Esophagus mucosa (tissue), 1 donor: ENCODE measurements at places on chromosomes 6 and 20. TPM values are rescaled to one million over a fixed set of nuclear protein-coding genes. Genes with fewer than 3 reads are reported as not detected.

Gene MAFB
- 55.9 TPM for total RNA-seq

Gene MUC21
- total RNA-seq: 721 TPM

Gene TBC1D7
- 16.6 TPM for total RNA-seq

Gene CLPSL1
- not detected for total RNA-seq

Gene BHLHE23
- not detected for total RNA-seq

Gene TINAG
- not detected for total RNA-seq

Gene TEAD3
- 21.7 TPM for total RNA-seq

Gene IMPG1
- not detected for total RNA-seq

Gene ASIP
- total RNA-seq: not detected

Gene HCRTR2
- not detected for total RNA-seq

Gene BAG2
- 0.24 TPM for total RNA-seq

Gene CST4
- total RNA-seq: not detected

Gene EIF2S2
- total RNA-seq: 56.0 TPM

Gene ARFGEF3
- total RNA-seq: 1.2 TPM

Gene EEF1A2
- total RNA-seq: 0.76 TPM

Gene ELMO2
- total RNA-seq: 30.0 TPM

GRCh38 chr6:136092897-136093296, 157.2 kb downstream of the MTFR2 start:
- ATAC-seq: no peak

- peak; percentile 83 for ATAC-seq
These were observed at the start of gene HLA-DOB for GRCh38 chr6:32816746-32817204. Gene HLA-DOB, minus strand, starts transcription at chr6:32817002. Its CDS starts 51 bp downstream, at chr6:32816951.

- peak; percentile 27 for ATAC-seq
These were observed 9.1 kb upstream of the ZNFX1 start for GRCh38 chr20:49286689-49287551.

GRCh38 chr6:168785720-168786511, 344.9 kb downstream of the SMOC2 start:
- ATAC-seq: no peak

DNA sequence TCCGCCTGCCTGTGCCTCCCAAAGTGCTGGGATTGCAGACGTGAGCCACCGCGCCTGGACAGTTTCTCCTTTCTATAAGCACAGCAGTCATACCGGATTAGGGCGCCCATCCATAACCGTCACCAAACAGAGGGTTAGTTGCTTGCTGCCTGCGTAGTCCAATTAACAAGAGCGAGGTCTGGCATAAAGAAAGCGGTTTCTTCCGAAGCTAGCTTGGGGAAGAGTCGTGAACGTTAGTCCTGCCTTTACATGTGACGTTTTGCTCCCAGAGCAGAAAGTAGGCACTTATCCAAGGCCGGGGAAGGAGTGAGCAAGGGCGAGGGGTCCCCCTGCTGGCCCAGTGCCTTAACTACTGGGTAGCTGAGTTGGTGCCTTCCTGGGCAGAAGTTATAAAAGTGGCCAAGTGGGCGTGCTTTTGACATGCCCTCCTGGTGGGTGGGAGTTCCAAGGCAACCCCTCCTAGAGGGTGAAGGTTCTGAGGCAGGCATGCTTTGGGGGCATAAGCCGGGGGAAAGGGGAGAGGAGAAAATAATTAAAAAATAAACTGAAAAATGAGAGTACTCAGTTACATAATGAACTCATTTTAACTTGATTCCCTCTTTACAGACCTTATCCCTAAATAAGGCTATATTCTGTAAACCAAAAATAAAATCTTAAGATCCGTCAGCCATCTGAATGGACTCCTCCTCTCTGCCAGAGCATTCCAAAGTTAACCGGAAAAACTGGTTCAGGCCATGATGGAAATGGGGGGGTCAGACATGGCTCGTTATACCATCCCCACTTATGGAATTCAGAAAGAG, 88.0 kb downstream of the FAM217A start:
- peak; percentile 94 for ATAC-seq

DNA sequence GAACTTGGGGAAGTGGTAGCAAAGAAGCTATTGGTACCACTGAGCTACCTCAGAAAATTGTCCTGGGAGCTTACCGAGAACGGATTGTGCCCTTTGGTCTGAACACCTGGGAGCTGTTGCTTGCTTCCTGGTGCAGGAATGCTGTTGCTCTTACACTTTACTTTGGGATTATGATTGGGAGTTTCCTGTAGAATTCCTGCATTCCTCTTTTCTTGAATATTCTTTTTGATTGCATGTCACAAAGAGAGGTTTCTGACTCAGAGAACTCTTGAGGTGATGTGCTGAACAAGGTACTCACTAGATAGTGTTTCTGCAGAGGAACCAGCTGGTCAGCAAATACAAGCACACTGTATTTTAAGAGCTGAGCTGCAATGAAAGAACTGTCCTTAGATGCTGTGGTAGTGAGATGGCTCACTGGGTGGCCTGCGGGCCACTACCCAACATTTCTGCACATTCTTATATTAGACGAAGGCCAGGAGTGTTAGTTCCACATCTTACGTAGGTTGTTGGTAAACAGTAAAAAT, 35.0 kb downstream of the LRRC1 start:
- no peak for ATAC-seq

DNA sequence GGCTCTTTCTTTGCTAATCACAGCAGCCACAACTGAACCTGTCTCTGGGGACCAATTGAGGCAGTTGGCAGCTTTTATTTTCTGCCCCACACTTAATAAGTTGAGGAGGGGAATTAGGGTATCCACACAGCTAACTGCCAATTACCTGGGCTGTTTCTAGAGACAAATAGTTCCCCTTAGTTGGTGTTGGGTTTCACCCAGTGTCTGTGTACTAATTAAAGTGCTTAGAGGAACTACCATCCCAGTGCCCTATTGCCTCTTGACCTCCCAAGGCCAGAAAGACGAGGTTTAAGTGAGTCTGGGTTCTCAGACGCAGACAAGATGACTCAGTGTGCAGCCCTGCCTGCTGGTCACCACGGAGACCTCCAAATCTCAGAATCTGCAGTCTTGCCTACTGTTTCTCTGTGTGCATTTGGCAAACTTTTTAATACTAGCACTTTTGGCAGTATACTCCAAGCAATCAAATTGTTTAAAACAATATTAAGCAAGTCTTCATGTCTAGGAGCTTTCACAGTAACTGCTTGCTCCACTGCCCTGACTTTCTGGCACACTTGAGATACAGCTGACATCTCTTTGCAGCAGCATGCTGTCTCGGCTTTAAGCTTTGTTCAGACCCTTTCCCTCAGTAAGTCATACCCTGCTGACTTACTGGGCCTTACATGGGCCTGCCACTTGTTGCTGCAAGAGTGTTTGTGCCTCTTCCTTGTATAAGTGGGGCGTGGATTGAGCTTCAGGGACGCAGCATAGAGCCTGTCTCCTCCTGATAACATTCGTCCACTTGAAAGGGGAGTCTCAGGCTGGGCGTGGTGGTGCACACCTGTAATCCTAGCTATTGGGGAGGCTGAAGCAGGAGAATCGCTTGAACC, 31.9 kb downstream of the STK35 start:
- ATAC-seq: peak; percentile 14

- ATAC-seq: no peak
These were observed 68.7 kb upstream of the KCNK16 start for GRCh38 chr6:39391182-39391581.

GRCh38 chr6:86682297-86682696, 255.0 kb upstream of the HTR1E start:
- no peak for ATAC-seq

GRCh38 chr6:84329077-84329476, 101.6 kb upstream of the CEP162 start:
- no peak for ATAC-seq

DNA sequence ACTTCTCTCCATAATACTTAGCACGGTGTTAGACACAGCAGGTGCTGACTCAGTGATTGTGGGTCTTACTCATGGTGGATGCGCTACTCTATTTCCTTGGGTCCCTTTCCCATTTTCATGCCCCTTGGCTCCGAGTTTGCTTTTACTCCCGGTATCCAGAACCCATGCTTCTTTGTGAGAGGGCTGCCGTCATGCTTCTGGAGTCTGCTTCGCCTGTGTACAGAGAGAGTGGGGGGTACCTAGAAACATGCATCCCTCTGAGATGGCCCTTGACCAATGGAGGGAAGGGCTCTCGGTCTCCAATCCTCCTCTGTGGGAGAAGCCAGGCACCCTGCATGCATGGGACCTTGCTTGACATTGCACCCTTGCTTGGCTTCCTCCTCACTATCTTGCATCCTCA, 160.4 kb downstream of the NRN1 start:
- no peak for ATAC-seq

DNA sequence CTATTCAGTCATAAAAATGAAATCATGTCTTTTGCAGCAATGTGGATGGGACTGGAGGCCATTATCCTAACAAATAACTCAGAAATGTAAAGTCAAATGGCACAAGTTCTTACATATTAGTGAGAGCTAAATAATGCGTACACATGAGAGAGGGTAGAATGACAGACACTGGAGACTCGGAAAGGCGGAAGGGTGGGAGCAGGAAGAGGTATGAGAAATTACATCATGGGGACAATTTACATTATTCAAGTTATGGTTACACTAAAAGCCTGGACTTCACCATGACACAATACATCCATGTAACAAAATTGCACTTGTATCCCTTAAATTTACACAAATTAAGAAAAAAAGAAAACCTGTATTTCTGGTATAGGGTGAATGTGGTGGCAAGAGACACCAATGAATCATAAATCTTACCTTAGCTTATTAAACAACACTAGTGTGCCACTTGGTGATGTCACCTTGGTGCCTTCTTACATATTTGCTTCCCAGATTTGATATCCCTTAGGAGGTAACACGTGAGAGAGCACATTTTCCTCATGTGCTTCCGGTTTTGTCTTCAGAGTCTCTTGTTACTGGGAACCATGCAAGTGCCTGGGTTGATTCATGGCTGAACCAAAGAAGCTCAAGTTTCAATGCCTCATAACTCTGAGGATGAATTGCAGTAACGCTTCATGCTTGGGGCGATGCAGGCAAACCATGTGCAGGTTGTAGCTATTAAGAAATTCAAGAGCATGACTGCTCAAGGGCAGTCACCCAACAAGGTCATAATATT, 84.6 kb downstream of the DCDC2 start:
- ATAC-seq: no peak

DNA sequence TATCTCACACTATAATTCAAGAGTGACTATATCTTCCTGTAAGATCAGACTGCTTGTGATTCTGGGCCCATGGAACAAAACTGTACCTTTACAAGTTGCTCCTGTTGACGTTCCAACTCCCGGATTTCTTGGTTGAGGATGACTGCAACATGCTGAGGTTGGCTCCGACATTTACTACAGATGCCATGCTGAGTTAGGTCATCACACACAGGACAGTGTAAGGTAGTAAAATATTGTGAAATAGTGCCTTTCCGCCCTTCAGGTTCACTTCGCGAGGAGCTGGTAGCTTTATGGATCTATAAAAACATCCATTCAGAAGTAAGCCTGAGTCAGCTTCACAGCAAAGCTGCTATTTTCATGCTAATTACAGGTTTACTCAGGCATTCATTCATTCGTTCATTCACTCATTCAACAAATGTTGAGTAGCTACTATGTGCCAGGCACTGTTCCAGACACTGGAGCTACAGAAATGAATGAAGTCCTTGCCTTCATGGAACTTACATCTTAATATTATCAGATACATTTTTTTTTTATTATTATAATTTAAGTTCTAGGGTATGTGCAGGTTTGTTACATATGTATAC, 175.7 kb downstream of the REV3L start:
- peak; percentile 48 for ATAC-seq

DNA sequence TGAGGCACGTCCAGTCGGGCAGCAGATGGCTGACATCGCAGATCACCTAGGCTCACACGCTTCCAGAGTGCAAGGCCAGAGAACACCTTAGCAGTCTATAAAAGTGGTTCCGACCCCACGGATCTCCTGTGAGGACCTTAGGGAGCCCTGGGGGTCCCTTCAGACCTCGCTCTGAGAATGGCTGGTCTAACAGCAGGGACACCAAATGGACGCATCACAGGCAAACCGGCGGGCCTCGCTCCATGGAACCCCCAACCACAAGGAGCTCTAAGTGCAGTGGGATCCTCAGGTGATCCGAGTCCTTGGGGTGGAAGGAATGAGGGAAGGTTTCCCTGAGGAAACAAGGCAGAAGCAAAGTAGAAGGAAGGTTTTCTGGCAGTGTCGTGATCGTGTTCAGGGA, 135.4 kb downstream of the SMOC2 start:
- ATAC-seq: no peak

DNA sequence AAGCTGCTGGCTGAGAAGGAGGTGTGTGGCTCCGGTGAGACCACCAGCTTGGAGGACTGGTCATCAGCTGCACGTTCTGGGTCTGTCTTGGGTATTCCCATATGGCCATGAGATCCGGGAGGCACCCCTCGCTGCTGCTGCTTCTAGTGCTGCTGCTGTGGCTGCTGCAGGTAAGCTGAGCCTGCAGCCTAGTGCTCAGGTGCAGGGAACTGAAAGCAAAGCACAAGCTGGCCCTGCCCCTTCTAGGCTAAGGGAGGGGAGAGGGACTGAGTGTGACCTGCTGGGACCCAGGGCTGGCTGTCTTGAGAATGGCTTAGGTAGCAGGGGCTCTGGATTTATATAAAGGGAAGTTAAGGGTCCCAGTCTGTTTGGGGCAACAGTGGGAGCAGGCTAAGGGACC, 403 bp downstream of the CDH26 start:
- ATAC-seq: no peak

- ATAC-seq: no peak
These were observed 214.8 kb upstream of the MOCS1 start for GRCh38 chr6:40148882-40149573.

- no peak for ATAC-seq
These were observed 17.5 kb downstream of the SPDEF start for GRCh38 chr6:34538581-34538980.

- no peak for ATAC-seq
These were observed 376.4 kb downstream of the CDH4 start for GRCh38 chr20:61628480-61628879.

DNA sequence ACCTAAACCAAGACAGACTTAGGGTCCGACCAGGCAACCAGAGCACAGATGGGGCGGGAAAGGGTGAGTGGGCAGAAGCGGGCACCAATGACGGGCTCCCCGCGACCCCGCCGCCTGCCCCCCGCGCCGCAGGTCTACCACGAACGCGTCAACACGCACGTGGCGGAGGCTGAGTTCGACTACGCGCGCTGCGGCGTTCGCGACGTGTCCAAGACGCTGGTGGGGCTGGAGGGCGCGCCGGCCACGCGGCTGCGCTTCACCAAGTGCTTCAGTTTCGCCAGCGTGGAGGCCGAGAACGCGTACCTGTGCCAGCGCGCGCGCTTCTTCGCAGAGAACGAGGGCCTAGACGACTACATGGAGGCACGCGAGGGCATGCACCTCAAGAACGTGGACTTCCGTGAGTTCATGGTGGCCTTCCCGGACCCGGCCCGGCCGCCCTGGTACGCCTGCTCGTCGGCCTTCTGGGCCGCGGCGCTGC, 5.1 kb downstream of the TMEM151B start:
- ATAC-seq: no peak

DNA sequence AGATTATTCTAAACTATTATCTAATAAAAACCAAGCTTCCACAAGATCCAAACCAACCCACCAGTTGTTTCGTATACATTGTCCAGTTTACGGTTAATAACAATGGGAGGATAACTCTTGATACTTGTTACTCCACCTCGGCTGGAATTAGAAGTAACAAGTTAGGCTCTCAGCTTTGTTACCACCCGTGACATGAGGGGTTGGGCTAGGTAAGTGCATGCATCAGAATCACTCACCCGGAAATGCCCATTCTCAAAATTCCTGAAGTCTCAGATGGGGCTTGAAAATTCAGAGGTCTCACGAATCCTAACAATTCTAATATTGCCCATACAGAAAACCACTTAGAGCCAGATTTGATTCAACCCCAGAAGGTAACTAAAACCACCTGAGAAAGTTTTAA, 27.0 kb upstream of the SERPINB1 start:
- ATAC-seq: no peak

- ATAC-seq: no peak
These were observed 214.6 kb upstream of the CNR1 start for GRCh38 chr6:88380618-88381288.

- ATAC-seq: no peak
These were observed 280.7 kb downstream of the TAF4 start for GRCh38 chr20:61784801-61785566.
